Activated CD8-positive, alpha-beta memory T cell treated with anti-CD3 and anti-CD28 coated beads for 48 hours (primary cell): ENCODE measurements at places on chromosomes 12 and 14.

DNA sequence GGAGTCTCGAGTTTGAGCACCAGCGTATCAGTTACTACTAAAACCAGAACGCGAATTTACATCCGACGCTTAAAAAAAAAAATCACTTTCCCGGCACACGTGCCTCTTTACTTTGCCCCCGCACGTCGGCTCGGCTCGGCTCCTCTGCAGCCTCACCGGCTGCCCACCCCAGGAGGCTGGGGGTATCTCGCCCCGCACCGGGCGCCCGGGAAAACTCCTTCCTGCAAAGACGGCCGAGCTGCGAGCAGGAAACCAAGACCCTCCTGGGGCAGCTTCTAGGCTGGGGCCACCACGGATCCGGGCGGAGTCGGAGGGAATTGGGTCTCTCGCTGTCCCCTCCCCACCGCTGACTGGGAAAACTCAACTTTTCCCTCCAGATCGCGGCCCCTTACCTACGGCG, 610 bp downstream of the VSIG10 start:
- DNase-seq = no peak

DNA sequence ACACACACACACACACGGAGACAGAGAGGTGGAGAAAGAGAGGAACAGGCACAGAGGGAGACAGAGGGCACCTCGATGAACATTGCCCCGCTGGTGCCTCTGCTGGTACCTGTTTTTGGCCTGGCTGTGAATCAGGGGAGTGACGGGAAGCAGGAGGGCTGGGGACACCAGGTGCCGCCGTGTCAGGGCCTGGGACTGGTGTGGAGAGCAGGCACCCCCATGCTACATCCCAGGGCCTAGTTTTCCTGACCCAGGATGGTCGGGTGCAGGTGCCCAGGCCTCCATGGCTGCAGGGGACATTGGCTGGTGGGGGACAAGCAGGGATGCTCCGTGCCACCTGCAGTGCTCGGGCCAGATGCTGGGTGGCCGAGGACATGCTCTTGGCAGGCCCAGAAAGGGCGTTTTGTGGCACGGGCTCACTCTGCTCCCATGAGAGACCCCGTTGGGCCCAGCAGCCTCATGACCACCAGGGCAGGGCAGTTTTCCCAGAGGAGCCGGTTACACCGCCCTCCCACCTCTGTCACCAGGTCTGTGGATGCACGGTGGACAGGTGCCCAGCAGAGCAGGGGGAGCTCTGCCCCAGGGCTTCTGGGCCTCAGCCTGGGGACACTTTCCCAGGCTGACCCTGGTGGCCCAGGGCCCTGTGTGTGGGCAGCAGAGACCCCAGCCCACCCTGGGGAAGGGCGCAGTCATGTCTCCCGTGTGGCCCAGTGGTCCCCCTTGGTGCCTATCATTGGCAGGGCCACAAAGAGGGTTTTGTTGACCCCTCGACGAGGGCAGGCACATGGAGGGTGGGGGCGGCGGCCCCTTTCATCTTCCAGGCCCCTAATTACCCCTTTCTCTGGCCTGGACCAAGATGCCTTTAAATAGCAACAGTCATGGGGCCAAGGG, 207.5 kb upstream of the RTL1 start:
- no peak for DNase-seq

DNA sequence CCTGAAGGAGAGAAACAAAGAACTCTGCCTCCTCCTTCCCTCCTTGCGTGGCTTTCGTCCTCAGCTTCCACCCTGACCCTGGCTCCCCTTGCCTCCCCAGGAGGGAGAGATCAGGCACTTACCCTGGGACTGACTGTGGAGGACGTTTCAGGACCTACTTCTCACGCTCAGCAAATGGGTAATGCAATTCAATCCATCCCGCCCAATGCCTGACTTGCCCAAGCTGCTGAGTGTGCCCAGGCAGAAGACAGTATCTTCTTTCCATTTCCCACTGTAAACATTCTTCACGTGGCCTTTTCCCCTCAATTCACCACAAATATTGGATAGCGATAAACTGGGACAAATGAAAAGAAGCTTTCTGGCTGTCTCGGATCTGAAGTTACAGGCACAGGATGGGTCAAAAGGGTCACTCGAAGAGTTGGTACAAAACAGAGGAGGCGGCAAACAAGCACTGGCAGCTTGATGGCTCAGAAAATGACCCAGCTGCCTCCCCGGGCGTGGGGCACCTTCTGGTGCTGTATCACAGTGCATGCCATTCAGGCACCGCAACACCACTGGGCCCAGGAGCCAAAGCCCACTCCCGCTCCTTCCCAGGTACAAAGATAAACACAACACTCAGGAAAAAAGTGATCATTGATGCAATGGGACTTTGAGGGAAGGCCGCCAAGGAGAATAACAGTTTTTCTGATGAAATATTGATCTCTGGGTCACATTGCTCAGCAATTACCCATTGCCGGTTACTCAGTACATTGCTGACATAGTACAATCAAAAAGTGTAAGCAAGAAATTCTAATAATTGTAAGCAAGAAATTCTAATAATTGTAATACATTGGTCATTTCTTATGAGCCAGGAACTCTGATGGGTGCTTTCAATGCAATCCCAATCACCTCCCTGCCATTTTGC, 65.8 kb downstream of the TRIM9 start:
- DNase-seq = no peak

GRCh38 chr14:95237121-95237957, 80.0 kb upstream of the DICER1 start:
- DNase-seq = no peak

GRCh38 chr12:131365821-131366260, 345.0 kb upstream of the SFSWAP start:
- no peak for DNase-seq

GRCh38 chr14:39972704-39973103, 540.5 kb upstream of the FBXO33 start:
- no peak for DNase-seq

DNA sequence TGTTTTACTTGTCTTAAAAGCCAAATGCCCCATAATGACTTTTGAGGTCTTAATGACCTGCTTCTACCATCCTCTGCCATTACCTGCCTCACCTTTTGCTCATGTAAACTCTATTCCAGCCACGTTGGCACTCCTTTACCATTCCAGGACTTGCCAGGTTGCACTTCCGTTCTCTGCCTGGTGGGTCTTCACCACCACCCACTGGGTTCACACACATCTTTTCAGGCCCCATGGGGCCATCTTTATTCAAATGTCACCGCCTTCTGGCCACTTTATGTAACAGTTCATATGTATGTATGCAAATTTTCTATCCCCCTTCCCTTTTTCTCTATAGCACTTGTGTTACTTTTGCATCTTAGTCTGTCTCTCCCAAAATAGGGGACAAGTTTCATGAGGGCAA, 57.7 kb downstream of the ATP2A2 start:
- no peak for DNase-seq

DNA sequence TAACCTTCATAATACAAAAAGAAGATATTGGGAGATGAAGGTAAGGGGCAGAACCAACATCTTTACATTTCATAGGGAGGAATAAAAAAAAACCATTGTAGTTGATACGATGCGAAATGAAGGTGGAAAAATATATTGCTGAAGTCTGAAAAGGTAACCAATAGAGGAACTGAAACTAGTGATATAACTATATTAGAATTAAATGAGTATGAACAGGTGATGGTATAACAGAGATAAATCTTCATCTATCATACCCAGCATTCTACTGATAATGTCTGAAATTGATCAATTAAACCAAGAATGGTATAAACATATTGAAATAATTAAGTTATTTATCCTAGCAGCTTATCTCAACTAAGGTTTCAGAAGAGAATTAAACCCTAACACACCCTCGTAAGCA, 332.1 kb downstream of the NELL2 start:
- DNase-seq = no peak

DNA sequence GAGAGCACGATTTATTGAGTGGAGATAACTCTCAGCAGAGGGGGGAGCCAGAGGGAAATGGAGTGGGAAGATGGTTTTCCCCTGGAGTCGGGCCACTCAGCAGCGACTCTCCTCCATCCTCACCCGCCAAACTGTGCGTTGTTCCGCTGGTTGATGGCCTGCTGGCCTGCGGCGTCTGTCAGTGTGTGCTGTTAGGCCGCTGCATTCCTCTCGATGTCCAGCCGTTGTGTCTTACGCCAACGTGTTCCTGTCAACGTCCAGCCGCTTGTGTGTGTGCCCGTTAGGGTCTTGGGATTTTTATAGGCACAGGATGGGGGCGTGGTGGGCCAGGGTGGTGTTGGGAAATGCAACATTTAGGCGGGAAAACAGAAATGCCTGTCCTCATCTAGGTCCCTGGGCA, 69.2 kb downstream of the PTPRQ start:
- no peak for DNase-seq

DNA sequence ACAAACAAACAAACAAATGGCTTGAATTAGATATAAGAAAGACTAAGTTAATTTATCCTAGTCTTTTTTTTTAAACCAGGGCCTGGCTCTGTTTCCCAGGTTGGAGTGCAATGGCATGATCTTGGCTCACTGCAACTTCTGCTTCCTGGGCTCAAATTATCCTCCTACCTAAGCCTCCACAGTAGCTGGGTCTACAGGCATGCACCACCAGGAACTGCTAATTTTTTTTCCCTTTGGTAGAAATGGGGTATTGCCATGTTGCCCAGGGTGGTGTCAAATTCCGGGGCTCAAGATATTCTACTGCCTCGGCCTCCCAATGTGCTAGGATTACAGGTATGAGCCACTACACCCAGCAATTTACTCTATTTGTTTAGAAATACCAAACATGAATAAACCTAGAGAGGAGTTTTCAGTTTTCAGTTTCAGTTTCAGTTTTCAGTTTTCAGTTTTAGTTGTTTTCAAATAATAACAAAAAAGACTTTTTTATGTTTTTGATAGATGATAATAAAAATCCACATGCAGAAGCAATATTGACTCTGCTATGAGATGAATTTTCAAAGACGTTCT, 817.0 kb downstream of the FLRT2 start:
- no peak for DNase-seq

DNA sequence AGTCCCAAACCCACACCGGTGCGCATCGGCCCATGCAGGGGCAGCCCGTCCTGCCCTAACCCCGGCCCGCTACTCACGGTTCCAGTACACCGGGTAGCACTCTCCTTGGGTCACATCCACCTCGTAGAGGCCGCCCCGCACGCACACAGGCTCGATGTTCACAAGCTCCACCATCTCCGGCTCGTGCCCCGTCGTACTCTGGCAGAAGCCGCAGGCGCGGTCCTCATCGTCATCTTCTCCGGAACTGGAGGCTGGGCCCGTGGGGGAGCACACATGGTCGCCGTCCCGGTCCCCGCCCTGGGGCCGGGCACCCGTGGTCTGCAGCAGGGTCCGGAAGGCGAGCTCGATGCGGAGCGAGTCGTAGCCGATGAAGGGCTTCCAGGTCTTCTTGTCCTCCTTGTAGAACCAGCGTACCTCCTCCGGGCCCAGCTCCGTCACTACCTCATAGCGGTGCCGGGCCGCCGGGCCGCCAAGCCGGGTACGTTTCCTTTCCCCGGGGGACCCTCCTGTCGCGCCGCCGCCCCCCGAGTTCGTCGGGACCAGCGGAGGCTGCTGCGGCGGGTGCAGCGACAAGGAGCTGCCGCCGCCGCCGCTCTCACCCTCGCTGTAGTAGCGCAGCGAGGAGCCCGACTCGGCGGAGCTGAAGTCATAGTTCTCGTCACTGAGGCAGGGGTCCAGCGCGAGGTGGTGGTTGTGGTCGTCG, 788 bp downstream of the DDHD1 start:
- peak; percentile 53 for DNase-seq

DNA sequence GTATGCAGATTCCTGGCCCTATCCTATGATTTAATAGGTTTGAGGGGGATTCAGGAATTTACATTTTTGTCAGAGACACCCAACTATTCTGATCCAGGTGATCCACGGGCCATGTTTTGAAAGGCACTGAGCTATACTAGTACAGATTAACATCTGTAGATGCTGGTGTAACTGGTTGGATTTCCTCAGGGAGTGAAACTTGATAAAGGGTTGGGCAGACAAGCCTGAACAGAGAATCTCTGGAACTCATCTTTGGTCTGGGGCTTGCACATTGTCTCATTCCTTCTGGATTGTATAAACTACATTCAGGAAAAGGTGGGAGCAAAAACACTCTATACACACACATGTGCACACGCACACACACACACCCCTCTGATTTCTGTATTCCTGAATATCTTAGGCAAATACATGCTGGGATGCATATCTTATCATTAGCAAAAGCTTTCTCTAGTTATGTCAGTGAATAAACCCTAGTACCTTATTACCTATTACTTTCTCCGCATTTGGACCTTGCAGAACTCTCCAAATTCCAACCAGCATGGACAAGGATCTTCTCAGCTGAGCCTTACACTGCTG, 104.6 kb downstream of the SLC38A1 start:
- DNase-seq = no peak

DNA sequence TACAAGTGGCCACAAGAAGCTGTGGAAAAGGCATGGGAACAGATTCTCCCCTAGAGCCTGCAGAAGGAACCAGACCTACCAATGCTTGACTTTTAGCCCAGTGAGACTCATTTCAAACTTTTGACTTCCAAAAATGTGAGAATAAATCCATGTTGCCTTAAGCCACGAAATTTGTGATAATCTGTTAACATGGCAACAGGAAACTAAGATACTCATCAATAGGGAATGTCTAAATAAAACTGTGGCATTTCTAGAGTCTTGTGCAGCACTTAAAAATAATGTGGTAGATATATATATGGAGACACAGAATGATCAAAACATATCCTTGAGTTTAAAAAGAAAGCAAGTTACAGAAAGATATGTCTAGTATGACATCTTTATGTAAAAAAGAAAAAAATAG, 12.0 kb downstream of the HECTD4 start:
- no peak for DNase-seq

DNA sequence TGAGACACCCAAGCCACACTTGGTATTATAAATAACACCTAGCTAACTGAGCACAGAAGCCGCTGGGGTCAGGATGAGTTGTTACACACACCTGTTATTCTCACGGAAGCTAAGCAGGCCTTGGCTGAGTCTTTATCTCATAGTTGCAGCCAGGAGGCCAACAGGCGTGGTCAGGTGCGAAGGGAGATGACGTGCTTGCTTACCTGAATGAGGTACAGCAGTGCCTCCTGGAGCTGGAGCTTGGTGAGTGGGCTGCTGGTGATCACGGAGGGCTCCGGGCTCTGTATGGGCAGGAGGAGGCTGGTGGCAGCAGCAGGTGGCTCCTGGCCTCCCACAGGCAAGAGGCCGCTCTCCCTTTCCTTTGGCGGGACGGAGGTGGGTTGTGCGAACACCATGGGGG, 30.4 kb upstream of the CACNA2D4 start:
- no peak for DNase-seq

GRCh38 chr14:65103150-65103760, 938 bp upstream of the MAX start:
- no peak for DNase-seq

DNA sequence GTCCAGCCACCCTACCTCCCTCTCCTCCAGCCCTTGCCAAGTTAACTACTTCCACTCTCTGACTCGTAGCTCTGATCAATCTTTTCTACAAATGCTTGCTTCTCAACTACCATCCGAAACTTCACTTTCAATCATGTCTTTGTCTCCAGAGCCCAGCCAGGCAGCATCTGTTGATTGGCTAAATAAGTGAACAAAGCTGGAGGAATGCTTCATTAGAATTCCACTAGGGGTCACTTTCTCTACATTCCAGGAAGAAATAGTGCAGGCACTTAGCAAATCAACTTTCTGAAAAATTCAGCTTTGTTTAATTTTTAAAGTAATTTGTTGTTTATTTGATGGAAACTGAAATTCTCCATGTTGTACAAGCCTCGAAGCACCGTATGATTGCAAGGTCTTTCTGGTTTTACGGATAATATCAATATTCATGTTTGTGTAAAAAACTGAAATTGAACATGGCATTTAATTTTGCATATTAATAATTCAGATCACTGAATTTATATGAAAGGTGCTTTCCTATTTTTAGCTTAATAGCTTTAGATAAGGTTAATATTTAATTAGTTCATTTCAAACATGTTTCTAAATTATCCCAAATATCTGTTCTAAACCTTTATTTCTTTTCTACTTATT, 32.4 kb upstream of the HELB start:
- no peak for DNase-seq

- no peak for DNase-seq
Measured at GRCh38 chr12:66739940-66740651, 61.2 kb upstream of the GRIP1 start.
